IPS-NIHi11 (cell line): ENCODE measurements at places on chromosomes 16 and 17.

DNA sequence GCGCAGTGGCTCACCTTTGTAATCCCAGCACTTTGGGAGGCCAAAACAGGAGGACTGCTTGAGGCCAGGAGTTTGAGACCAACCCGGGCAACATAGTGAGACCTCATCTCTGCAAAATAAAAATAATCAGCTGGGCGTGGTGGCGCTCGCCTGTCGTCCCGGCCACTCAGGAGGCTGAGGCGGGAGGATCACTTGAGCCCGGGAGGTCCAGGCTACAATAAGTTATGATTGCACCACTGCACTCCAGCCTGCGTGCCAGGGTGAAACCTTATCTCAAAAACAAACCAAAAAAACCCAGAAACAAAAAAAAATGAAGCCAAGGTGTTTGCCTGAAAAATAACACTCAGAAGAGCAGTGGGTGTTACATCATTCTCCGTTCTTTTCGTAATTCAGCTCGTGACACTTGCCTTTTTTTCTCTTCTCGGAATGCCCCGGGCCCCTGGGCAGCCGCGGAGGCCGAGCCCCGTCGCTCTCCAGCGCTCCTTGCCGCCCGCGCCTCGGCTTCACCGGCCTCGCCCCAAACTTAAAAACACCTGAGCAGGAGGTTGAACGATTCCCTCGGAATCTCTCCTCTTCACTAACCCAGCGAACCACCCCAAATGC lies 17.0 kb downstream of the PRCD start:
- no peak for DNase-seq

- DNase-seq: no peak
Measured at GRCh38 chr17:74949455-74950115, 13.9 kb downstream of the OTOP3 start.

GRCh38 chr17:77111934-77112296 lies 28.9 kb upstream of the SEC14L1 start:
- DNase-seq: no peak

GRCh38 chr17:17018612-17019429 lies 23.4 kb upstream of the MPRIP start:
- peak; percentile 56 for DNase-seq

DNA sequence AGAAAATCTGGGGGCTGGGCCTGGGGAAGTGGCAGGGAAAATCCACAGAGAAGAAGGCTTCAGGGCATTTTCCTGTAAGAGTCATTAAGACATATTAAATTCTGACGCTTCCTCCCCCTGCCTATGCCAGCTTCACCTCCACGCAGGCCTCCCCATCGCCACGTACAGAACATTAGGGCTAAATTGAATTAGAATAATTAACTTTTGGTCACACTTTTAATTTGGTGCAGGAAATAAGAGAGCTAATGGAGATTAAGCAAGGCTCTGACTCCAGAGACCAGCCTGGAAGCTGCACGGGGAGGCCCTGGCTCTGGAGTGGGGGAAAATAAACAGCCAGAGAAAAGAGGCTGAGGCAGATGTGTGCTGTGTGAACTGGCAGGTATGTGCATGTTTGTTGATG lies 148.0 kb downstream of the CCT6B start:
- no peak for DNase-seq
